ENCODE measurements at places on chromosomes 12 and 14. TPM values are rescaled to one million over a fixed set of nuclear protein-coding genes. Genes with fewer than 3 reads are reported as not detected.

Gene CLEC14A
- not detected for total RNA-seq

Gene SSTR1
- 8.5 TPM for total RNA-seq

Gene GPHN
- total RNA-seq: 12.4 TPM

Gene STXBP6
- total RNA-seq: 35.7 TPM

Gene KRT85
- not detected for total RNA-seq

Gene IFNG-AS1
- not detected for total RNA-seq

Gene PTPRB
- 0.73 TPM for total RNA-seq

Gene FAM222A
- 17.4 TPM for total RNA-seq

Gene PRB4
- not detected for total RNA-seq

Gene NACA
- 804 TPM for total RNA-seq

Gene CEBPE
- not detected for total RNA-seq

Gene SCN8A
- total RNA-seq: 16.5 TPM

Gene FOXG1
- not detected for total RNA-seq

Gene KCNA1
- not detected for total RNA-seq

Gene GNB3
- total RNA-seq: 3.9 TPM

Gene ADAMTS20
- total RNA-seq: not detected

Gene TTC6
- total RNA-seq: 19.4 TPM

Gene NGB
- total RNA-seq: not detected

Gene LRTM2
- total RNA-seq: not detected

Gene PDE3A
- 0.44 TPM for total RNA-seq

Gene ITGB7
- total RNA-seq: 1.1 TPM
